ENCODE measurements at places on chromosomes 11 and 22.

- DNase-seq: no peak
Measured at GRCh38 chr11:131598305-131598704, 227.9 kb downstream of the NTM start.

GRCh38 chr11:86553265-86553664 is 119.2 kb downstream of the ME3 start:
- no peak for DNase-seq

DNA sequence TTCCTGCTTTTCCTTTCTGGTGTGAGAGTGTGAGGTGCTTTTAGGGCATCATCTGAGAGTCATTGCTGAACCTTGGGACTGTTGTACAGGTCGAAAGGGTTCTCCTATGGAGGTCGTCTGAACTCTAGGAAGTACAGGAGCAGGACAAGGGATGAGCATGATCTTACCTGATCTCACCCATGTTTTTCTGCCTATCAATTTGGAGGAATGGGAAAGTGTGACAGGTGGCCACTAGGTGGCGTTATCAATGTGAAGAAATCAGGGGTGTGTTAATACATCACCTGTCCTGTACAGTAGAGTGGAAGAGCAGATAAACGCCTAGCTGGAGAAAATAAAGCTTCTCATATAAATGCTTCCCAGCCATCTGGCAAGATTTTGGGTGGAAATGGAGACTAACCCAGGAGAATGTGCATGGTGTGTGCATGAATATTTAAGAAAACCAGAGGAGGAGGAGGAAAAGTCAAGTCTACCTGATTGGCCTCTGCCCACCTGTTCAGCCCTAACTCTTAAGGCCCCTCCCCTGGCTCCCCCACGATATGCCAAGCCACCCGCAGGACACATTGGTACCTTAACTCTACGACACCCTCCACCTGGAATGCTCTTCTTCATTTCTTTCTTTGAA is 72.0 kb upstream of the NARS2 start:
- DNase-seq: peak; percentile 58

DNA sequence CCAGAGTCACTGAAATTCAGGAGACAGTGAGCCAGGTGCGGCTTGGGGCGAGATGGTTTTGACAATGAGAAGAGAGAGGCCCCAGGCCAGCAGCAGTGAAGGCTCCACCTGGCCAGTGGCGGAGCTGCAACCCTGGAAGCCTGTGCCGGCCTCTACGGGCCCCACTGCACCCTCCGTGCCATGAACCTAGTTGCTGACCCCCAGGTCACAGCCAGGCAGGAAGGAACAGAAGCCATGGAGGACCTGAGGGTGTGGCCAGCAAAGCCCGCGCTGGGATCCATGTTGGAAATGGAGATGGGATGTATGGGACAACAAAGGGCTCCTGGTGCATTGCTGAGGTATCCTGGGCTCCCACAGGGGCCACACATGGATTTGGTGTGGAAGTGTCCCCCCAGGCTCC is 1528.5 kb downstream of the BRD1 start:
- DNase-seq: no peak

DNA sequence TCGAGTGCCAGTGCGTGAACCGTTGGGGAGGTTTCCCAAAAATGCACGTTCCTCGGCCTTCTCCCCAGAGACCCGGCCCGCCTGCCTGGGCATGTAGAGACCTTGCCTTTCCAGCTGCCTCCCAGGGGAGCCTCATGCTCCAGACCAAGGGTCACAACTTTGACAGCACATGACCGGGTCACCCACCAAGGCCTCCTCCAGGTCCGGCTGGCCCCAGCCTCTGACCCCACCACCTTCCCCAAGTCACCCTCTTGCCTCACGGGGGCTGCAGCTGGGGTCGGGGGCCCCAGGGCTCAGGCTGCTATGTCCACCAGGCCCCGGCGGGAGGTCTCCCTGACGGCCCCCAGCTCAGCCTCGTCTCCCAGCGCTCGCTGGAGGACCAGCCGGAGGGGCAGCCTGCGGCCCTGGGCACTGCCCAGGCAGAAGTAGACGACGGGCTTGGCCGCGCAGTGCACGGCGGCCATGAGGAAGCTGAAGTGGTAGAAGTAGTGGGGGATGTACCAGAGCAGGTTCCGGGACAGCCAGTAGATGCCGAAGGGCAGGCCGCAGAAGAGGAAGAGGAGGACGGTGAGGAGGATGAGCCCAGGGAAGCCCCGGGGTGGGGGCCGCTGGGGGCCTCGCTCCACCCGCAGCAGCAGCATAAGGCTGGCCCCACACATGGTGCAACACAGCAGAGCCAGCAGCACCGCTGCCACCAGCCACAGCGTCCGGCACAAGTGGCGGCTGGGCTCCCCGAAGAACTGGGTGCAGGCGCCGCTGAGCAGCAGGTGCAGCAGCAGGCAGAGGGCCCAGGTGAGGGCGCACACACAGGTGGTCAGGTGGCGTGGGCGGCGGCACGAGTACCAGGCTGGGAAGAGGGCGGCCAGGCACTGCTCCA is 4.4 kb downstream of the MRGPRE start:
- no peak for DNase-seq

GRCh38 chr22:38398609-38399461 is 56.2 kb downstream of the KCNJ4 start:
- DNase-seq: peak; percentile 87

DNA sequence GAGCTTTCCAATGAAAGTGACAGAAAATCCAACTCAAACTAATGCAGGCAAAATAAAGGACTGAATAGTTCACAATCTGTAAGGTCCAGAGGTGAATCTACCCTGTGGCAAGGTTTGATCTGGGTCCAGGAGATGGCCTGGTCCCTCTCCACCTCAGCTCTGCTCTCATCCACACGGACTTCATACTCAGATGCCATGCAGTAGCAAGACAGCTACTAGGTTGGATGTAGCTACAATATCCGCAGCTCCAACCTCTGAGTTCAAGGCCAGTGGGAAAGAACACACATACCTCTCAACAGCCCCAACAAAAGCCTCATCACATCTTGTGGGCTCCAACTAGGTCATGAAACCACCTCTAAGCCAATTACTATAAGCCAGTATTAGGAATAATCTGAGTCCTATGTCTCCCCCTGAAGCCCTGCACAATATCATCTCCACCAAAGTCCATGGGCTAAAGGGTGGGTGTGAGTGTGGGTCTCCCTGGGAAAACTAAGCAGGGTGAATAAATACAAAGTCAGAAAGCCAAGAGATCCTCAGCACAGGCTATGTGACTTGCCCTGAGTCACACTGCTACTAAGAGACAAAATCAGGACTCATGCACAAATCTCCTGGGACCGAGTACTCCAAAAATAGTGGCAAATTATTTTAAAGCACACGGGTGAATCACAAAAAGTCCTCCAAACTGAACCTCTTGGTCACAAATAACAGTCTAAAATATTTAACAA is 78.8 kb downstream of the LARGE1 start:
- DNase-seq: peak; percentile 20

DNA sequence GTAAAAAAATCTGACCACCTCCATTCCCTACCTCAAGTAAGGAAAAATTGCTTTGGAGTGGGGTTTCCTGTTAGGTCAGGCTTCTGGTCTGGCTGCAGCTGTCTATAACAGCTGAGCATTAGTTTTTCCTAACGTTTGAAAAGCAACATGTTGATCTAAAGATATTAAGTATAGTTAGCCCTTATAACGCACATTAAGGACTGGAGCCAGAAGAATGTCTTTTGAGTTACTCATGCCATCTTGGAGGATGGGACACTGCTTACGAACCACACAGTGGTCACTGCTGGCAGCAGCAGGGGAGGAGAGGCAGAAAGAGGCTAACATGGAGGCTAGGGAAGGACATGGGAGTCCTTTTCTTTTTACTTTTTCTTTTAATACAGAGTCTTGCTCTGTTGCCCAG is 44.1 kb upstream of the GDPD4 start:
- DNase-seq: no peak

GRCh38 chr11:121298774-121299173 is 6.2 kb downstream of the SC5D start:
- DNase-seq: no peak

GRCh38 chr11:57482782-57483561 is 22.6 kb downstream of the RTN4RL2 start:
- DNase-seq: peak; percentile 79

GRCh38 chr22:19431649-19432132 is at the start of gene HIRA:
TSS of gene HIRA (minus strand) at chr22:19431733. CDS start at chr22:19431476, 257 bp downstream.
- peak; percentile 80 for DNase-seq

DNA sequence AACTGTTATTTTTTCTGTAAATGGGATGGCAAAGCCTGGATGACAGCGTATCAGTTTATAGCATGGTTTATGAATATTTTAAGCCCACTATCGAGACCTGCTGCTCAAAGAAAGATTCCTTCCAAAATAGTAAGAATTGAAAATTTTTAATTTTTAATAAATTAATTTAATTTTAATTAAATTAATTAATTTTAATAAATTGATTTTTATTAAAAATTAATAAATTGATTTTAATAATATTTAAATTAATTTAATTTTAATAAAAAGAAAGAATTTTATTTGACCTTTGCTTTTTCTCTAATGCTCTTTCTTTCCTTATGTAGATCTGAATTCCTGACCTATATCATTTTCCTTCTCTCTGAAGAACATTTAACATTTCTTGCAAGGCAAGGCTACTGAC is 62.9 kb downstream of the EXT2 start:
- DNase-seq: no peak

Data from germinal center (tissue), 1 donor.